ENCODE measurements at places on chromosomes 11 and 22.

DNA sequence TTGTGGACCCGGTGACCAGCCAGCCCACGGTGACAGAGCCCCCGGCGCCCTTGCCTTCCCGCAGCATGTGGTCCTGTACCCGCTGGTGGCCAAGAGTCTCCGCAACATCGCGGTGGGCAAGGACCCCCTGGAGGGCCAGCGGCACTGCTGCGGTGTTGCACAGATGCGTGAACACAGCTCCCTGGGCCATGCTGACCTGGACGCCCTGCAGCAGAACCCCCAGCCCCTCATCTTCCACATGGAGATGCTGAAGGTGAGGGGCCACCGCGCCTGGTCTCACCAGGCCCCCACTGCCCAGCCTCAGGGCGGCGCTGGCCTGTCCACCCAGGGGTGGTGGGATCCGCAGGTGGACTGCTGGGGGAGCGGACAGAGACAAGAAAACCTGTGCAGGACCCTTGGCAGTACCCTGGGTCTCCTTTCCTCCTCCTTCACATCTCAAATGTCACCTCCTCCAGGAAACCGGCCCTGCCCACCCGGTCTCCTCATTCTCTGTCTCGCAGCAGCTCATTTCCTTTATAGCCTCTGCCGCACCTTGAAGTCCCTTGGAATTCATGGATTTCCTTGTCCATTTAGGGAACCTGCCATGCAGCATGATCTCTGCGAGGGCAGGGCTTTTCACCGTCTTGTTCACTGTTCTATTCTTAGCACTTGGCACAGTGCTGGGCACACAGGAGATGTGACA lies 6.5 kb downstream of the AIP start:
- DNase-seq: no peak

- no peak for DNase-seq
Measured at GRCh38 chr11:100892886-100893285, 205.8 kb downstream of the ARHGAP42 start.

DNA sequence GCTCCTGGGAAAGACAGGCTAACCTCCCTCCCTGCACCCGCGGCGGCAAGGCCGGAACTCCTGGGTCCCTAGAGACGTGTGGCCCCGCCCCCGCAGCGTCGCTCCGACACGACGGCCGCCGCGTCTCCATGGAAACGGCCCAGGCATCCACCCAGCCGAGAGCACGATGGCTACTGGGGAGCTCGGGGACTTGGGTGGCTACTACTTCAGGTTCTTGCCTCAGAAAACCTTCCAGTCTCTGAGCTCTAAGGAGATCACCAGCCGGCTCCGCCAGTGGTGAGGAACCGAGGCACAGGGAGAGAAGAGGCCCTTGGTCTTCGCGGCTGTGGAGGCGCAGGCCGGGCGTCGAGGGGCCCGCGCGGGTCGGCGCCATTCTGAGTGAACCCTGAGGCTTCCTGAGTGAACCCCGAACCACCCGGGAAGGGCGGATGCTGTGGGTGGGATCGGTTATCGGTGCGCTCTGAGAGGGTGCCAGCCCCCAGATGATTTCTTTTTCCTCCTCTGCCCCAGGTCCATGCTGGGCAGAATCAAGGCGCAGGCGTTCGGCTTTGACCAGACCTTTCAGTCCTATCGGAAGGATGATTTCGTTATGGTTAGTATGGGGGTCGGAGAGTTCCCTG lies at the start of gene CFAP300:
TSS of gene CFAP300 (plus strand) at position 133 of the 620 bp plus-strand sequence. CDS start at position 167, 34 bp downstream.
- DNase-seq: peak; percentile 4

- DNase-seq: no peak
Measured at GRCh38 chr11:133966921-133967598, 10.3 kb upstream of the IGSF9B start.

GRCh38 chr11:35359321-35360054 lies 59.9 kb downstream of the SLC1A2 start:
- no peak for DNase-seq

DNA sequence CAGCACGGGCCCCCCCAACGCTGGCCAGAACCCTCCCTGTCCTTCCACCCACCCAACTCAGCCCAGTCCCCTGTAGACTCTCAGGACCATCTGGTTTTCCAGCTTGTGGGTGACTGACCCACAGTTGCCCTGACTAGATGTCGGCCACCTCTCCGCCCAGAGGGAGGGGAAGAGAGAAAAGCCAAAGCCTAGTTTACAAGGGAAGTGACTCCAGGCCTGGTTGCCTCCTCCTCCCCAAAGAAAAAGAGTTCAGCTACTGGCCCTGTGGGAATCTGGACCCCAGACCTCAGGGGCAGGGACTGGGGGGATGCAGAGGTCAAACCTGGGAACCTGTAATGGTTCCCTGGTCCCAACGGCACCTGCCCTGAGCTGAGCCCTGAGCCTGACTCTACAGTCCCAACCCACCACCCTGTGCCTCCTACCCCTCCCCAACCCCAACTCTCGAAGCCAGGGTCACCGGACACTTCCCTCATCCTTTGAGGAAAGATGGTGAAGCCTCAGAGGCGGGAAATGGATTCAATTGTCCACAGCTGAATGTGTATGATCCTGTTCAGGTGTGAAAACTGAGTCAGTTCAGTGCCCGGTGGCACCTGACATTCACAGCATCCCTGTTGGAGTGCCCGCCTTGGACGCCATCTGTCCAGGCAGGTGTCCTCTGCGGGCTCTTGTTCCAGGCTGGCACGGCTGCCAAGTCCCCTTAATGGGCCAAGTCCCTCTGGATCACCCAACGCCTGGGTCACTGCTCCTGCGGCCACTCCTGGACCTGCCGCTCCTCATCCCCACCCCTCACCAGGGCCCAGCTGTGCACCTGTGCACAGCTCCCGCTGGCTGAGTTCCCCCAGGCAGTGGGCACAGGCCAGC lies 21.0 kb upstream of the WNT7B start:
- no peak for DNase-seq

- no peak for DNase-seq
Measured at GRCh38 chr11:113475160-113475761, at the start of gene DRD2. DRD2 (minus strand) TSS chr11:113475398; CDS start chr11:113424651, 50,747 bp downstream.

- no peak for DNase-seq
Measured at GRCh38 chr11:35675901-35676610, 13.5 kb downstream of the TRIM44 start.

GRCh38 chr11:59448484-59448883 lies 8.3 kb upstream of the OR4D6 start:
- no peak for DNase-seq

DNA sequence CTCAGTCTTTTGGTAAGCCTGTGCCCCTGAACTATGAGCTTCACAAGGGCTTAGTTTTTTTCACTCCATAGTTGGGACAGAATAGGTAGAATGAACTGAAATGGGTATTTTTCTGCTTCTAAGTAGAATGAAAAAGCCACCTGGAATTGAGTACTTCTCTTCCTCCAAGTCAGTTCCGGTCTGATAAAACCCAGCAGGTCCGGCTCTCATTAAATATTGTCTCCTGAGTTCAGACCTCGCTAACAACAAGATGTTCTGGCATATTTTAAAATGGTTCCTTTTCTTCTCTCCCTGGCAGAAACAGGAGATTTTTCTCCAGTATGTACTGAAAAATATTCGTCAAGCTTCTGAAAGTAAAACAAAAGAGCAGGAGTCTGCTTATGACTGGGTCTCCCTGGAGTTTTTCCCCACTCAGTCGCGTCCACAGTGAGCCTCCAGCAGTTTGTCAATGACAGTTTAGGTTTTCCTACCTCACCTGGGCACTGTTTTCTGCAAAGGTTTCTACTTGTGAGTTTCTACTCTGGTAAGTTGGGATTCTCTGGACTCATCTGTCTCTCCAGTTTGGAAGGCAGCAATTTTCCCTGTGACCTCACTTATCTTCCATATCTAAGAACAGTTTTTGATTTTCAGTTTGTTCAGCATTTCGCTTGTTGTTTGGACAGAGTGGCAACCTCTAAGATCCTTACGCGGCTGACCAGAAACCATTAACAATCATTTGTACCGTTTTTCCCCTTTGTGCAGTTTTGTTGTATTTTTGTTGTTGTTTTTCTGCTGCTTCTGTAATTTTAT lies 868.0 kb downstream of the METTL15 start:
- DNase-seq: no peak

- no peak for DNase-seq
Measured at GRCh38 chr11:113474362-113475159, 637 bp downstream of the DRD2 start.

GRCh38 chr11:107996006-107996776 lies 12.5 kb upstream of the CUL5 start:
- DNase-seq: no peak

DNA sequence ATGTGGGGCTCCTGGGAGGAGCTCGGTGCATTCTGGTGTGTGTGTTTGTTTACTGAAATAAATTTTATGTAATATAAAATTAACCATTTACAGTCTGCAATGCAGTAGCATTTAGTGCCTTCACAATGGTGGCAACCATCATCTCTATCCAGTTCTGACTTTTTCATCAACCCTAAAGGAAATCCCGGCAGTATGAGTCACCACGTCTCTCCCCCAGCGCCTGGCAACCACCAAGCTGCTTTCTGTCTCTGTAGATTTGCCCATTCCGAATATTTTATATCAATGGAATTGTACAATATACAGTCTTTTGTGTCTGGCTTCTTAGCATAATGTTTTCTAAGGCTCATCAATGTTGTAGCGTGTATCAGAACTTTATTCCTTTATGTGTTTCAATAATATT lies 300.5 kb downstream of the MIAT start:
- no peak for DNase-seq

Measured in esophagus squamous epithelium (tissue), 5 donors.